ENCODE measurements at places on chromosomes 2 and 18. TPM values are rescaled to one million over a fixed set of nuclear protein-coding genes. Genes with fewer than 3 reads are reported as not detected.

GRCh38 chr18:63591725-63592124 lies 4.6 kb downstream of the SERPINB13 start:
- no peak for DNase-seq

DNA sequence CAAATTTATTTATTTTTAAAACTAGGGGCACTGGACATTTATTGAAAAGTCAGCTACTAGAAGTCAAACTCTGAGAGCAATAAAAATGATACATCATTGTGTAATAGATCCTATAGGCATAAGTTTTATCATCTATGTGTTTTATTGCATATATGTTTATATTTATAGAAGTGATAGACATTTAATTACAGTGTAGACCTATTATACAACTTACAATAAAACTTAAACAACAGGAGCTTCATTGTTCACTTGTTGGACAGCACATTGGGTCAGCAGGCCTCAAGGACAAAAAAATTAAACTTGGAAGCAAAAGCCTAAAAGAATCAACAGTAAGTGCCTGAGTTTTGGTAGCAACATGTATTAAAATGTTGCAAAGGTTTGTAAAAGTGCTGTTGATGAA lies 15.0 kb upstream of the ACTR2 start:
- no peak for DNase-seq

- no peak for DNase-seq
These were observed 82.7 kb upstream of the SLC35G4 start for GRCh38 chr18:11526675-11527074.

- no peak for DNase-seq
These were observed 80.5 kb upstream of the CPO start for GRCh38 chr2:206858687-206859329.

DNA sequence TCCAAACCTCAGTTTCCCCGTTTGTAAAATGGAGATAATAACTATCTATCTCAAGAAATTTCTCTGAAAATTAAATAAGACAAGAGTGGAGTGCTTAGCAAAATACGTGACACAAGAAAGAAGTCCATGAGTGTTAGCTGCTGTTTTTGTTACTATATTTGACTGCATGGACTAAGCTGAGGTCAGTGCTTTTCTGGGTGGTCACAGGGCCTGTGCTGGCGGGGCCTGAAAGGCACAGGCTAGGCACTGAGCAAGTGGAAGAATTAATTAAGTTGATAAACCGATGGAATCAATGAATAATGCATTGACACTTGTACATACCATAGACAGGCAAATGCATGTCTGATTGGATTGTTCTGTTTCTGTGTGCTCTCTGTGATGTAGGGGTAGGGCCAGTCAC lies 27.3 kb downstream of the RPL37A start:
- no peak for DNase-seq

DNA sequence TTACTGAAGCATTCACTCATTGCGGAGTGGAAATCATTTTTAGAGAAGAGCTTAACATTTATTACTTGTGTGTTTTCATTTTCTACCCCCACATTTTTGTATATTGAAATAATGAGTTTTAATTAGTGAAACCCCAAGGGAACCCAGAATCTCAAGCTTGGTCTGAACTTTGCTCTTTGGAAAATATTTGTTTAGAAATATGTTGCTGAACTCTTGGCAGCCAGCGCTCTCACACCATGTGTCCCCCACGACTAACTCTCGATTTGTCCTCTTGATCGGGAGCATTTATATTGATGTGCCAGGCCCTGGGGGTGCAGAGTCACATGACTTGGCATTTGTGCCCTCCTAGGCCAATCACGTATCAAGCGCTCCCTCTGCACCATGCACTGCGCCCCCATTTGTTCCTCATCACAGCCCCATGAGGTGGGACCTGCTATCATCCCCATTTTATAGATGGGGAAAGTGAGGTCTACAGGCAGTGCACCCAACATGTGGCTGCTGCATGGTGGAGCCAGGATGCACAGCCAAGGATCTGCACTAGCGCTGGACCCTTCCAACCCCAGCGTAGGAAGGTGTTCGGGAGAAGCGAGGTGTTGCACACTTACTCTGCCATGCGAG lies 149.7 kb downstream of the NCK2 start:
- no peak for DNase-seq

DNA sequence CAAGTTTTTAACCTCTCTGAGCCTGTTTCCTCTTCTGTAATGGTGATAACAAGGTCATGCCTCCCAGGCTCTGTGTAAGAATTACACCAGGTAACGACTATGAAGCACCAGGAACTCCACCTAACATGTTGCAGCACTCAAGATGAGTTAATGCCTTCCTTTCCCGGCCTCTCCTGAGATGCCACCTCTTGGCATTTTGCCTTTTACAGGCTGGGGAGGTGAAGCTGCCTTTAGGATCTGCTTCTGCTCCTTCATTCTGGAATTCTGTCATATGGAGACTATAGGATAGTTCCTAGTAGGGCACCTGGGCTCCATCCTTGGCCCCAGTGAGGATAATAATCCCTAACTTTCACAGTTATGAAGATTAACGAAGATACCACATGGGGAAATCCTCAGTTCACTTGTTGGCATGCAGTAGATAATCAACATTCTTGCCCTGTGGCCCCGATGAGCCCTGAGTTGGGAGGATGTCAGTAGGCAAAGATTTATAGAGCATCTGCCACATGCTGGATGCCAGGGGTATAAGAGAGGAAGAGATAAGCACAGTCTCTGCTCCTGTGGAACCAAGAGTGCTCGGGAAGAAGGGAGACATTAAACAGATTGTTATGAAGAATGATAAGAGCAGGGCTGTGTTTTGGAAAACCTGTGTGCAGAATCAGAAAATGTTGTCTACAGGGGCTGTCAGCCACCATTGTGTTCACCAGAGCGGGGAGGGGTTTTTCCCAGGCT lies 43.9 kb upstream of the KCNF1 start:
- DNase-seq, result no peak

DNA sequence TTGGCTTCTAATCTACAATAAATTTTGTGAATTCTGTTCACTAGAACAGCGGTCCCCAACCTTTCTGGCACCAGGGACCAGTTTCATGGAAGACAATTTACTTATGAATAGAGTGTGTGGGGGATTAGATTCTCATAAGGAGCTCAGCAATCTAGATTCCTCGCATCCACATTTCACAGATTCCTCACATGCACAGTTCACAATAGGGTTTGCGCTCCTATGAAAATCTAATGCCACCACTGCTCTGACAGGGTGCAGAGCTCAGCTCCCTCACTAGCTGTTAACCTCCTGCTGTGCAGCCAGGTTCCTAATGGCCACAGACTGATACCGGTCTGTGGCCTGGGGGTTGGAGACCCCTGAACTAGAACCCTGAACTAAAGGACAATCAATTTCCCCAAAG lies 1568.6 kb upstream of the NXPH2 start:
- no peak for DNase-seq

DNA sequence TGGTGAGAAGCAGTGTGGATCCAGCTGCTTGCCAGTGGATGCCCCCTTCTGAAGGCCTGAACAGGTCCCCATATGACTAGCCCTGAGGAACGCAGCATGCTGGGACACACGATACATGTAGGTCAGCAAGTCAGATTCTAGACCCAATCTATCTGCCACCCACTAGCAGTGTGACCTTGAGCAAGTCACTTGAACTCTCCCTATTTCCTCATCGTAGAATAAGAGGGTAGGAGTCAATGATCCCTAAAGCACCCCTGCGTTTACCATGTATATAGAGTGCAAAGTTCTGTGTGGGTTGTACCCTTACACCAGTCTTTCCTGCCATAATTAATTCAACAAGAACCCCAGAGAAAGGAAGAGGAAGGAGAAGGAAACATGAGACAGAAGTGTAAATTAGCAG lies 123.7 kb downstream of the GALNT14 start:
- DNase-seq, result no peak

GRCh38 chr2:234373481-234374149 lies 123.3 kb downstream of the ARL4C start:
- DNase-seq, result no peak

- no peak for DNase-seq
These were observed 2.8 kb downstream of the FOSL2 start for GRCh38 chr2:28395334-28396061.

DNA sequence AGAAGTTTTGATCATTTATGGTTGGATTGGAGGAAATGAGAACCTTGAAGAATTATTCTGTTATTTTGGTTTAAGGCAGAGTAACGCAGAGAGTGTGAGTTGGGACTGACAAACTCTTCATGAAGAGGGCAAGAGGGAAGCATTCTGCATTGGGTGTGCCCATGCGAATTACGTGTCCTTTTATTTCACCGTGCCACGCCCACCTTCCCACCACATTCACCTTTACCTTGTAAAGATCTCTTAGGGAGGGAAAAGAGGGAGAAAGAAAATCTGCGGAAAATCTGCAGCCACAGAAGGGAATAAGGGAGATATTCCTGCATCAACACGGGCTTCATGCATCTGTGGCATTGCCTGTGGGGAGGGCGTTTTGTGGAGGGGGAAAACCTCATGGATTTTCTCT lies 31.8 kb downstream of the SLC9A4 start:
- DNase-seq, result no peak

- DNase-seq, result no peak
These were observed 67.8 kb upstream of the EPAS1 start for GRCh38 chr2:46229134-46230063.

DNA sequence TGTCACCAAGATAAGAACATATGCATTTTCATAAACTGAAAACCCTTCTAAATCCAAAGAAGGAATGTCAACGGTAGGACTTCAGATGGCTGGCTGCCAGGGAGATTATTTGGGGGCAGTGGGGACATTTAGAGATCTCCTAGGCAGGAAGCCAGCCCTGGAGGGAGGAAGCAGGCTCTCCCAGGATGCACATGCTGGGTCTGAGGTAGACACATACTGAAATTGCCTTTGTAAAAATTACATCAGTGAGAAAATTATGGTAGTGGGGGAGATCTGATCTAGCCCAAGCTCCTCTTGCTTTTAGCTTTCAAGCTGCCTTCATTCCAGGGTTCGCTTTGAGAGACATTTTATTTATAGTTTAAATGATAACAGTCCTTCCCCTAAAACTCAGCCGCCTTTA lies 24.1 kb downstream of the MPP4 start:
- DNase-seq, result no peak

Gene STAT4
- 0.80 TPM for polyA plus RNA-seq

Gene SULT1C2
- 0.15 TPM for polyA plus RNA-seq

Gene MPV17
- polyA plus RNA-seq, result 89.2 TPM

Gene CCDC178
- 1.5 TPM for polyA plus RNA-seq

Gene IFIH1
- 7.9 TPM for polyA plus RNA-seq

Gene C2orf81
- 4.9 TPM for polyA plus RNA-seq

Gene CHAC2
- 1.4 TPM for polyA plus RNA-seq

Gene APCDD1
- polyA plus RNA-seq, result 200 TPM

Gene INPP1
- 22.3 TPM for polyA plus RNA-seq

Gene CHST9
- 0.38 TPM for polyA plus RNA-seq

Gene ZNF892
- polyA plus RNA-seq, result 1.4 TPM

All from urinary bladder (tissue), 4 donors.